Stimulated activated CD4-positive, alpha-beta T cell treated with anti-CD3 and anti-CD28 coated beads, Interleukin-12 subunit alpha, Interleukin-12 subunit beta, amount 100 ng/mL, for 24 hours (primary cell): ENCODE measurements at places on chromosomes 4 and X.

DNA sequence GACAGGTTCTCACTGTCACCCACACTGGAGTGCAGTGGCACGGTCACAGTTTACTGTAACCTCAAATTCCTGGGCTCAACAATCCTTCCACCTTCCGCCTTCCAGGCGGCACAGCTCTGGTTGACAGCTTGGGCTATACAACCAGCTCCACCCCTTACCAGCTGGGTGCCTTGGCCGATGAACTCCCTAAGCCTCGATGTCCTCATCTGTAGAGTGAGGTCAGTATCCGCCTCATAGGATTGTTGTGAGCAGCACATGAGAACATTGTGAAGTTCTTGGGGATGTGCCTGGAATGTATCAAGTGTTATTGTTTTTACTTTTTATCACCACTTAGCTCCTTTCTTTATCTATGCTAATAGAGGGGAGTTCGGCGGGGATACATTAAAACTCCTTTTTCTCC lies 23.3 kb downstream of the UCHL1 start:
- DNase-seq, result no peak

DNA sequence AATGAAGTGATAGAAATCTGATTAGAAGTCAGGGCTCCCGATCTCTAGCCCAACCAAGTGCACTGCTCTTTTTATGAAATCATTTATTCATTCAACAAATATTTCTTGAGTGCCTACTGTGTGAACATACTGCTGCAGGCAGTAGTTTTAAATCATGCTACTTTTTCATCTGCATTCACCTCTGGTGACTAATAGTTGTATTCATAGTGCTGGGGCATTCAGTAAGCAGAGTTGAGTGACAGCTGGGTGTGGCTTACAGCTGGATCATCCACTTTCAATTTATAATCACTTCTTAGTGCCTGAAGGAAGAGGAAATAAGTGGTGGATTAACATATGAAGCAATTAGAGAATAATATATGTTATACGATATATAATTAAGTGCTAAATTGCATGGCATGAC lies 94.1 kb upstream of the HPRT1 start:
- DNase-seq, result no peak

DNA sequence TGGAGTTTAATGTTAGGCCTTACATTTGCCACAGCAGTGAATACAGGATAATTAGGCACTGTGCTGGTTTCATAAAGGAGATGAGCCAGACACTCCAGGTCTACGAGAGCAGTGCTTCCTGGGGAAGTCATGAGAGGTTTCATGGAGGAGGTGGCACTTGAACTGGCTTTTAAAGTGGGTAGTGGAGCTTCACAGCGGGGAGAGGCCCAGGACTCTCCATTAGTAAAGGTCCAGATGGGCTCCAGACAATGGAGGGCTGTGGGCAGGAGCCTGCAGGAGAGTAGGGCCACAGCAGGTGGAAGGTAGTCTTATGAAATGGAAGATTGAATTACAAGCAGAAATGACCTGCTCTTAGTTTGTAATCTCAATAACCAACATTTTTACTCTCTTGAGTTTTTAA lies 29.0 kb downstream of the CLDN22 start:
- no peak for DNase-seq

DNA sequence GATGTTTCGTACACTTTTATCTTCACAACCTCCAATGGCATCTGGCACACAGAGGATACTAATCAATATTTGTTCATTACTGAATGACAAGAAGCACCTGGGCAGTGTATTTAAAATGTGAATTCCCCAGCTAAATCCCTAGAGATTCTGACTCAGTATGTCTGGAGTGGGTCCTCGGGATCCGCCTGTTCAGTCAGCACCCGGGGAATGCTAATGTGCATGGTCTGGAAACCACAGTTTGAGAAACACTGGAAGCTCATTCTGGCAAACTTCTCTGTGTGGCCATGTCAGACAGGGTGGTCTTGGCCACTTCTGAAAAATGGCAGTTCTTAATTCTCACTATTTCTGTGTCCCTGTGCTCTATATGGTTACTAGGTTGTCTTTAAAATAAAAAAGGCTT lies 138.8 kb upstream of the VCX start:
- no peak for DNase-seq

DNA sequence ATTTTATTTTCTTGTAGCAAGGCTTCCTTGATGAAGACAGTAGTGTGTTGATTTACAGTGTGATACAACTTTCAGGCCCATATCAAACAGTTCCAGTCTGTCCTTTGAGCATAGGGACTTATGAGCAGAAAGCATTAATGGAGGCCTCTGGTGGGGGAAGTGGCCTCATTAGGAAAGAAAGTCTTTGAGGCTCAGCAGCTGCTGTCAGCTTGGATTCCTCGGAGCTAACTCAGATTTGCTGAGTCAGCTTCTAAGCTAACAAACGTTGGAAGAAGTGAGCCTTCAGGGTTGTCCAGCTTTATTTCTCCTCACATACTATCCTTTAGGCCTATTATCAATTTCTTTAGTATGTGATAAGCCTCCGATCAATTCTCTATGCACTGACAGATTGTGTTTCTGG lies 15.8 kb upstream of the SFRP2 start:
- no peak for DNase-seq
